ENCODE measurements at places on chromosomes 2 and 18. TPM values are rescaled to one million over a fixed set of nuclear protein-coding genes. Genes with fewer than 3 reads are reported as not detected.

Gene POTEF
- total RNA-seq: not detected

DNA sequence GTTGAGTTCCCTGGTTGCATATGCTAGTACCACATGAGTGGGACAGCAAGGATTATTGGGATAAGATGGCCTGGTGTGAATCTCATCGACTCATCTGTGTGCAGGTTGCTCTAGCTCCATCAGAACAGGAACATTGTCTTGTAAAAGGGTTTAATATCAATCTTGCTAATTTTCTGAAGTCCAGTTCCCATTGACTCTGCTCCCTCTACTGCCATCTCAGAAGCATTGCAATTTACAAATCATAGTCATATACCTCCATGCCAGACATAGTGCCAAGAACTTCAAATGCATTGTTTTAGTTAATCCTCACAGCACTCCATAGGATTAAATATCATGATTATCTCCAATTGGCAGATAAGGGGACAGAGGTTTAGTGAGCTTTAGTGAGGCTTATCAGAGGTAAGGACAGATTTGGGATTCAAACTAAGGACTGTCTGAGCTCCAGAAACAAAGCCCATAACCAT, 4.8 kb upstream of the STAT4 start:
- DNase-seq: no peak

Gene LBX2
- total RNA-seq: 1.3 TPM

GRCh38 chr2:236862526-236862925, 223.2 kb upstream of the COPS8 start:
- peak; percentile 15 for DNase-seq

- no peak for DNase-seq
Measured at GRCh38 chr18:5155907-5156287, 41.2 kb downstream of the AKAIN1 start.

- no peak for DNase-seq
Measured at GRCh38 chr2:128625963-128626759, 307.5 kb upstream of the HS6ST1 start.

Gene LAMA1
- total RNA-seq: not detected

Gene PARD3B
- 0.16 TPM for total RNA-seq

DNA sequence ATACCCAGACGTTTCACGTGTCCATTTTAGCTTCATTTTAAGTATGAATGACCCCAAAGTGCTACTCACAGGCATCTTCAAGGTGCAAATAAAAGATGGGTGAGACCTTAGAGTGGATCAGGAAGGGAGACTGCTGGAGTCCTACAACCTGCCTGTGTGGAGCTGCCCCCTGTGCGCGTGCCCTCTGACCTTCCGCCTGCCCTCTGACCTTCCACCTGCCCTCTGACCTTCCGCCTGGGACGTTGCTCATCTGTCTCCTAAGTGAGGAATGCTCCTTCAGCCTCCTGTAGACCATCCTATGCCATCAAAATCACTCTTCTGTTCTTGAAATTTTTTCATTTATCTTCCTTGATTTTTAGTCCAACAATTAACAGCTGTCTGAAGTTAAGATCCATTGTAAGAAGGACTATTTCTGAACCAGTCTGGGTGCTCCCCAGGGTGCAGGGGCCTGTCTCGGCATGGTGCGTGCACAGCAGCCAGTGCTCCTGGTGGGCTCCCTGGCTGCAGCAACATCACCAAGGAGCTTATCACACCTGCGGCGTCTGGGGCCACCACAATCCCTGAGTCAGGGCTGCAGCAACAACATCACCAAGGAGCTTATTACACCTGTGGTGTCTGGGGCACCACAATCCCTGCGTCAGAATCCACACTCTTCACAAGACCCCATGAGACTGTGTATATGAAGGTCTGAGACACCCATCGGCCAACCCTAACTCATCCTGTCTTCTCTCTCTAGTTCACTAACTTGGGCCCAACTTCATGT, 86.0 kb downstream of the TPO start:
- DNase-seq: no peak

DNA sequence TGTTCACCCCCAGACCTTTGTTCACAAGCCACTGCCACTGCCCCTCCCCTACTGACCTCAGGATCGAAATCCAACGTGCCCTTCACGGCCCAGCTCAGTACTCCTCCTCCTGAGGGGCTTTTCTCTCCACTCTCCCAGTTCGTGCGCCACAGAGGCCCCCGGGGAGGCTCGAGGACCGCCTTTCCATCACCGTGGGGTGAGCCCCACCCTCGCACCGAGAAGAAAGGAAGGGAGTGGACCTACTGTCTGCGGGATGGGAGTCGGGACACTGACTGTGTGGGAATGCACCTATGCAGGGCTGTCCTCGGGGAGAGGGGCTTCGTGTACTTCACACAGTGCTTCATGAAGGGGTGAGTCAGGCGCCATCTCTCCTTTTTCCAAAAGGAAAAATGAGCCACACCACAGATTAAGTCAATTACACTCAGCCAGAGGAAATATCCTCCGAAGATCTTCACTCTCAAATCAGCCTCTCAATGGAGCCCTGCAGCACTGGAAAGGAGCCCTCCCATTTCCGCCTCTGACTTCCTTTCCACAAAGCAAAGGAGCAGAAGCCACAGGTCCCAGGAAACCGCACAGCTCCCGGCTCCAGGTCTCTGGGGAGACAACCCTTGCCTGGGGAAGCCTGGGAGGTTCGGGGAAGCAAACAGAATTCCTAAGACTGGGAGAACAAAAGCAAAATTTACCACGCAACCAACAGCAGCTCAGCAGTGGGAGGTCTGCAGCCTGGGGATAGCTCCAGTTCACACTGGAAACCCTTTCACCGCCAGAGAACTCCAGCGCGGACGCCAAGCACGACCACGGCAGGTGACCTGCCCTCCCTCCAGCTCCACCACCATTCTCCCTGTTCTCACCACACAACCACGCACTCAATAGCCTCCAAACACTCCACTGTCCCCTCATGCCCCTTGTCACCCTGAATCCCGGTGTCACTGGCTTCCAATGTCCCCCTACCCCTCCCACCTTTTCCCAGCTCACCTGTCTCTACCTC, 21.6 kb downstream of the ADCY3 start:
- DNase-seq: no peak

- no peak for DNase-seq
Measured at GRCh38 chr2:3277748-3278520, 99.7 kb downstream of the EIPR1 start.

- no peak for DNase-seq
Measured at GRCh38 chr18:48835119-48835518, 115.6 kb downstream of the SMAD7 start.

Gene GPR75
- 3.7 TPM for total RNA-seq

- no peak for DNase-seq
Measured at GRCh38 chr18:31206787-31207381, 44.2 kb upstream of the DSC1 start.

- no peak for DNase-seq
Measured at GRCh38 chr18:23563377-23564043, 22.8 kb downstream of the NPC1 start.

DNA sequence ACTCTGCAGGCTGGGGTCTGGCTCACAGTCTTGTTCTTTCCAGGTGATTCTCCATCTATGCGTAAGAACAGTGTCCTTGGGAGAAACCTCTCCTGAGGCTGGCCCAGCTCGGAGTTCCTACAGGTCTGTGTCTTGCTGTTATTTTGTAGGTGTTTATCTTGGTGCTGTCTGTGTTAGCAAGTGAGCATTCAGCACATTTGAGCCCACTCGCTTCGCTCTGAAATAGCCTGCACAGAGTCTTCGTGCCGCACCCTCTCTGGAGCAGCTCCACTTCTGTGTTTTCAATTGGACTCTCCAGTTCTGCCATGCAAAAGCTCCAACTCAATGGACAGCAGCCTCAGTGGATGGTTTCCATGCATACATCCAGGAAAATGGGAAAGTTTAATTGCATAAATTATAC, 378.2 kb upstream of the ST6GAL2 start:
- DNase-seq: no peak

Gene MEP1B
- total RNA-seq: not detected

Gene MATN3
- not detected for total RNA-seq

Gene KDM3A
- 49.6 TPM for total RNA-seq

- no peak for DNase-seq
Measured at GRCh38 chr18:36828157-36828629, 609 bp downstream of the TPGS2 start.

- DNase-seq: no peak
Measured at GRCh38 chr18:2901423-2901985, 54.7 kb downstream of the EMILIN2 start.

Gene USP34
- 93.7 TPM for total RNA-seq

DNA sequence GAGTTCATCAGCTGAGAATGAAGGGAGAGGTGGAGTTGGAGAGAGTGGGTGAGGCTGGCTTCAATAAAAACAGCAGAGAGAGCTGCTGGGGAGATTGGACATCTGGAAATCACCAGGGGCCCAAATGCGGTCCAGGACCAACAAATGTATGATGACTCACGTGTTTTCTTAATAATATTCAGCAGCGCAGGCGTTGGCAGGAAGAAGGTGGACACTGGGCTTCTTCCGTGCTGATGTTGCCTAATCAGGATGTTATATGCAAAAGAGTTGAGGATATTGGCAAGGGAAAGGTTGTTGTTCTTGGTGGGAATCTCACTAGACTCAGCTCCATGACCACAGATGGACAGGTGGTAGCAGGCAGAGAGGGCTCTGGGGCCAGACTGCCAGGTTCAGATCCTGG, 12.8 kb upstream of the PLA2R1 start:
- DNase-seq: no peak

- no peak for DNase-seq
Measured at GRCh38 chr18:23433360-23433759, 19.7 kb upstream of the RIOK3 start.

DNA sequence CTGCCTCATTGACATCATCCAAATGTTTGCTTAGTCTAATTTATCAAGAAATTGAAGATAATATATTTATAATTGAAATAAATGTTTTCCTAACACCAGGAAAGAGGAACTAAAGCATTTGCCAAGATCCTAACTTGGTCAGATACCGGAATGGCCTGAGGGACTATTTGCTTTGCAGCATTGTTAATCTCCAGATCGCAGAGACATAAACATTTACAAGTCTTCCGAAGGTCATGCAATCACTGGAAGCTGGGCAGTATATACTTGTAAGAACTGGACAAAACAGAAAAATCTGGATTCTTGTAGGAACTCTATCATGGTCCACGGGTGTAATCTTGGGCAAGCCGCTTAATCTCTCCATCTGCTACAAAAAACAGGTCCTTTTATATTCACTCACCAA, 42.2 kb downstream of the CYBRD1 start:
- DNase-seq: no peak

- DNase-seq: peak; percentile 77
Measured at GRCh38 chr2:191678437-191679100, 633 bp downstream of the NABP1 start.

Gene LCT
- total RNA-seq: 0.56 TPM

GRCh38 chr18:73843455-73843854, 304.2 kb downstream of the FBXO15 start:
- DNase-seq: no peak

DNA sequence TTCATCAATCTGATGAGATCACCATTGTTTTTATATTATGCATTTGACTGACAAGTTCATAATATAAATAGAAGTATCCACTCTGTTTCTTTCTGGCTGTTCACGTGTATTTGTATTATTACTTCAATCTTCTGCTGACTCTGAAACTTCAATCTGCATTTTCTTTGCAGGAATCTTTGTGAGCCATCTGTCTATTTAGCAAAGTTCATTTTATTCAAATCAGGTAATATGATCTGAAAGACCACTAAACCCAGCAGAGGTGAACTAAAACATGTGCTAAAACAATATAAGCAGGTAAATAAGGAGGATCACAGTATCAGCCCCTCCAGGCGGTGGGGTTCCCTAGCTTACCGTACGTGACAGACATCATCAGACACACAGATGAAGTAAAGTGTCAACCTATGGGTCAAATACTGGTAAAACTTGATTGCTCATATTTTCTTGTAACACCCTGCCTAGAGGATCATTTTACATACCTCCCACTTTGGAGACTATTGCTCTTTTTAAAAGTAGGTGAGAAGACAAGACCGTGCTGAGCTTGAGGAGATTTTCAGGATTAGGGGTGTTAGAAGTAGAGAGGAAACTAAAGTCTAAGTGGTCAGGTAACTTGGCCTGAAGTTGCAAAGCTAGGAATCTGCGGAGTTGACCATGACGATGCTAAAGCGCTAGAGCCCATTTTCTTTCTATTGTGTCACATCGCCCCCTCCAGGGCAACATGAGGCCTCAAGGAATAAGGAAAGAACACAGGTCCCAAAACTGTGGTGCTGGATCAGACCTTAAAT, 9.0 kb downstream of the DTNB start:
- DNase-seq: peak; percentile 43

DNA sequence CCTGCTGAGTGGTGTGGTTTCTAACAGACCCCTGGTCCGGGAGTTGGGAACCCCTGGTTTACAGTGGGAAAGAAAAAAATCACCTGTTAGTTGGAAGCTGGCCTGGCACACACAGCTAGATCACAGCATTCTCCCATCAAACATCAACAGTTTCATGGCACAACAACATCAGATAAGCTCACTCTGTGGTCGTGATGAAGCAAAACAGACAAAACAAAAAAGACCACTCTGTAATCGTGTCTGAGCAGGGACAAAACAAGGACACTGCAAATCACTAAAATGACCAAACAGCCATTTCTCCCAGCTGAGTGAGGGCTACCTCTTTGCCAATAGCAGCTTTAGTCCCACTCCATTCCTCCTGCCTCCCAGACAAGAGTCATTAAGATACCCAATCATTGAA, 9.0 kb upstream of the IMPACT start:
- no peak for DNase-seq

GRCh38 chr2:166404831-166405568, 29.3 kb upstream of the SCN9A start:
- DNase-seq: no peak

DNA sequence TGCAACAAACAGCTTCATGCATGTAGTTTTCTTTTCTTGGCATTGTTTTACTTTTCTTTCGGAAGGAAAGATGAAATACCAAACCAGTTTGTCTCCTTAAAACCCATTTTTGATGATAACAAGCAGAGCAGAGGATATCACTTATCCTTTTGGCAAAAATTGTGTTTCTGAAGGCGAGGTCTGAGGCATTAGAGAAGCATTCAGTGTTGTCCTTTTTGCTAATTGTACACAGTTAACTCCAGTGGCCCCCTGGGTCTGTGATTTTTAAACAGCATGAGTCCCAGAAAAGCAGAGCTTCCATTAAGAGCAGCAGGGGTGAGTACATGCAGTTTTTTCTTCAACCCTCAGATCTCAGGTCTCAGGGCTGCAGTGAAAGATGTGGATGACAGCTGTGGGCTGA, 41.3 kb downstream of the TTC39C start:
- DNase-seq: no peak

- peak; percentile 94 for DNase-seq
Measured at GRCh38 chr18:63317982-63318888, 1.3 kb downstream of the BCL2 start.

- DNase-seq: no peak
Measured at GRCh38 chr18:32763293-32763692, 9.5 kb downstream of the KLHL14 start.

DNA sequence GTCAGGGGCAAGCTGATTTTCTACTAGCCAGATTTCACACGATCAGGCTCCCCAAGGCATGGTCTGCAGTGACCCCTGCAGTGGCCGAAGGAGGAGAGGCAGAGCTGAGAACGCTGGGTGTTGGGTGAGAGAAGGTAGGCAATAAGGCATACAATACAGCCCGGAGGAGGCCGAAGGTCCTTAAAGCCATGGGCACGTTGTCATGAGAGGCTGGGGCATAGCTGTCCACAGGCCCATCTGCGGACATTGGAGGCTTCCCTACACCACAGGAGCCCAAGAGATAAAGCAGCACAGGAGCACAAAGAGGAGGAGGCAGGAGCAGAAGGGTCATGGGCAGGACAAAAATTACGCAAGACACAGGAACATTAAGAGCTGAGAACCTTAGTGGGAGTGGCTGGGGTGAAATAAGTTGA, 16.7 kb upstream of the BZW1 start:
- no peak for DNase-seq
